Mucosa of gallbladder (tissue), 1 donor: ENCODE measurements at places on chromosomes 1 and 21.

DNA sequence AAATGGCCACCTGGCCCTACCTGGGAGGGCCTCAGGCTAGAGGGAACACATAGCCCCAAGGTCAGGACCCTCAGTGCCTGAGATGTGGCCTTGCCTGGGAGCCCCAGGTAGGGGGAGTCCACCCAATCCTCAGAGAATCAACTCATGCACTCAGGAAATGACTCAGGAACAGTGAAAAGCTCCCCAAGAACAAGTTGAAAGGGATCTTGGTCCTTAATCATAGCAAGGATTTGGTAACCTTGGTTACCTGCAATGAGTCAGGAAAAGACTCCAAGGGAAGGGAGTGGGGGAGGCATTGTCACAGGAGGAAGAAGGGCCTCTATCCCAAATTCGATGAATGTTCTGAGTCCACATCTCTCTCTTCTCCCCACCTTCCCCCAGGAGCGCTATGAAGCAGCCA, 17.0 kb downstream of the MAP7D1 start:
- no peak for DNase-seq

DNA sequence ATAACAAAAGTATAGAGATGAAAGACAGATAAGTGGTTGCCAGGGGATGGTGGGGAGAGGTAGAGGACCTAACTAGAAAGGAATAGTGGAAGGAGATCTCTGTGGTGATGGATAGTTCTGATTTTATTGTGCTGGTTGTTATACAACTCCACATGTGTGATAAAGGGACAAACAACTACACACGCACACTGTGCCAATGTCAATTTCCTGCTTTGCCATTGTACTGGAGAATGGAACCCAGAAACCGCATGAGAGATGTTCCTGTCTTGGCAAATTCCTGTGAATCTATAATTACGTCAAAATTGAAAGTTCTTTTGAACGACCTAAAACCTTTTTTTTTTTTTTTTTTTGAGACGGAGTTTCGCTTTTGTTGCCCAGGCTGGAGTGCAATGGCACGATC, 11.0 kb downstream of the TNFRSF9 start:
- DNase-seq = no peak

DNA sequence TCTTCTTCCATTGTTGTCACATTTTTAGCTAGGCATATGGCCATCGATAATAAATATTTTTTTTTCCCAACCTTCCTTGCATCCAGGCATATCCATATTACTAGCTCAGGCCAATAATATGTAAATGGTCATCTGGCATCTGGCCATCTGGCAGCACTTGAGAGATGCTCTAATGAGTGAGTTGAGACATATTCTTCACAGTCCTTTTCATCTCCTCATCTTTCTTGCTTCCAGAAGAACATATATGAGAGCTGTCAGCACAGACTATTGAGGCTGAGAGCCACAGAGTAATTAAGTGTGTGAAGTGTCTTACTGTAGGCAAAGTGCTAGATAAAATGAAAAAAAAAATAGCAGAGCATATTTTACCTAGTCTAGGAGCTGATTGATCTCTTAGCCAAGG, 628.4 kb upstream of the TMPRSS15 start:
- DNase-seq = no peak

DNA sequence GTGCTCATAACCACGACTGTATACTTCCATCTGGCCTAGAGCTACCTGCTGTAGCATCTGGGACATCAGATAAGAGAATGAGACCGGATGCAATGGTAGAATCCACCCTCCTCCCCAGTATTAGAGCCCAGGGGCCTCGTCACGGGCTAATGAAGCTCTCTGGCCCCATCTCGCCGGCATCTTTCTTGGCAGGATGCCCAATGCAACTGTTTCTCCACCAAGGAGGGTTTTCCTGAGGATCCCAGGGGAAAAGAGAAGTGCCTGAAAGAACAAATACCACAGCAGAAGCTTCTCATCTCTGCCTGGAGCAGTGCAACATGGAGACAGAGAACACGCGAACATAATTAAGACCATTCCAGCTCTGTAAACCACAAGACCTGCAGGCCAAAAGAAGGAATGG, 80.0 kb downstream of the VWA5B1 start:
- no peak for DNase-seq

DNA sequence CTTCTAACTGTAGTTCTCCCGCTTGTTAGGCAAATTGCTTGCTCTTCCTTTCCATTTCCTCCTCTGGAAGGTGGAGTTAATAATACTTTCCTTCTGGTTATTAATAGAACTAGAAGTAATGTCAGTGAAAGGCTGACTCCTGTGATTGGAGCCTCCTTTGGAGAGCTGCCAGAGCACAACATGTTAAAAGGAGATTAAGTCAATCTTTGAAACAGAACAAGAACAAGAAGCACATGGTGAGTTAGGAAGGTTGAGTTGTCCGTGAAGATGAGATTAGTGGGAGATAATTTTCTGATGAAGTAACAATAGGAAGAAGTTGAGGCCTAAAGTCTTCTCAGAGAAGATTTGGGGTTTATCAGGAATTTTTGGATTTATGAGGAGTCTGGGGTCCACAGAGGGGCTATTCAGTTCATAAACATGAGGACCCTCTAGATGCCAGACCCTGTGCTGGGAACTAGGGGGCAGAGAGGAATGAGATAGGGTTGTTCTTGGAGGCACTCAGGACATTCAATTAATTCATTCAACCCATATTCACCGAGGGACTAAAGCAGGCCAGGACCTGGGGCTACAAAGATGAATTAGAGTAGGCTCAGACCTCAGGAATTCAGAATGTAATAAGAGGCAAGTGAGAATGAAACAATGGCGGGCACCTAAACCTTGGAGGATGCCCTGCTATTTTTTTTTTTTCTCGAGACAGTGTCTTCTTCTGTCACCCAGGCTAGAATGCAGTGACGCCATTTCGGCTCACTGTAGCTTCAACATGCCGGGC, 40.7 kb upstream of the DHCR24 start:
- no peak for DNase-seq

DNA sequence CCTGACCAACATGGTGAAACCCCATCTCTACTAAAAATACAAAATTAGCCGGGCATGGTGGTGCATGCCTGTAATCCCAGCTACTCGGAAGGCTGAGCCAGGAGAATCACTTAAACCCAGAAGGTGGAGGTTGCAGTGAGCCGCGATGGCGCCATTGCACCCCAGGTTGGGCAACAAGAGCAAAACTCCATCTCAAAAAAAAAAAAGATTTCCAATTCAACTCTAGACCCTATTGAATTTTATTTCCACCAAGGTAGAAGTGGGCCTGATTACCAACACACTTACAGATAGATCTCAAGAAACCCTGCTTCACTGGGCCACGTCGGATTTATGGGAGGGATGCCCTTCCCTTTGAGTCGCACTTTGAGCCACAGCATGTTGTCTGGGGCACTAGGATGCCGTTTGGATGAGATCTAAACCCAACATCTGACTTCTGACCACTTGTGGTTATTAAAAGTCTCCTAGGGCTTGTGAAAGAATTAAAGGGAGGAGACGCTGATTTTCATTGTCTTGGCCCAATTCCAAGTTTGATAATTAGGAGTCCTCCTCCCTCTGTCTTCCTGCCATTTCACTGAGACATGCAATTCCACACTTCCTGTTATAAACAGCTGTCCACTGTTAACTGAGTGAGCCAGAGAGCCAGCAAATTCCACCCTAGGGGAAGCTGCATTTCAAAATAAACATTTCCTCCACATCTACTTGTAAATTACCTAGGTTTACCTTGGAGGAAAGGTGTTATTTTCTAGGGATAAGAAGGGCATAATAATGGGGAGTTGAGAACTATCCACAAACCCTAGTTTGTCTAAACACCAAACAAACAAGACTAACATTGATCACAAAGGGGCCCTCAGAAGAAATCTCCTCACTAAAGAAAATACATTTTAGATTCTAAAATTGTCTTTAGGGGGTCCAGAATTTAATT, 5.2 kb upstream of the RERE start:
- DNase-seq = no peak

DNA sequence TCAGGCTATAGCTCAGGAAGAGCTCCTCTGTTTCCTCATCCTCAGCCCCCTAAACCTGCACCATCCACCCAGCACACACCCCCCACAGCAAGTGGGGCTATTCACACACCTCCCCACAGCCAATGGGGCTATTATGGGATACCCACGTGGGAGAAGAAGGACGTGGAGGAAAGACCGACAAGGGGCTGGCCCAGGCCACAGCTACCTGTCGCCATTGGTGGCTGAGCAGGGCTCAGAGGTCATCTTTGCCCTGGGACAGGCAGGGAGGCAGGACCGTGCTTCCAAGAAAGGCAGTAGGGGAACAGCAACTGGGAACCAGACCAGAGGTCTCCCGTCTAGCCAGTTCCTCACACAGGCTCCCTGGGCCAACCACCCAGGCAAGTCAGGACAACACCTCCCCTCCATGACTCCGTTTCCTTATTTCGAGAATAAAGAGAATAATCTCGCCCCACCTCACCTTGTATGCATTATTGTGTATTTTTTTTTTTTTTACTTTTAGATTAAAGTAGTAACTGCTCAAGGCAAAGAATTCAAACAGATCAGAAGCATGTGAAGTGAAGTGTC, 92.3 kb upstream of the TARDBP start:
- DNase-seq = no peak

- DNase-seq = no peak
Observed at GRCh38 chr1:214476986-214477870, 74.2 kb downstream of the PTPN14 start.

- DNase-seq = no peak
Observed at GRCh38 chr1:21290546-21290944, 282 bp upstream of the ECE1 start.

DNA sequence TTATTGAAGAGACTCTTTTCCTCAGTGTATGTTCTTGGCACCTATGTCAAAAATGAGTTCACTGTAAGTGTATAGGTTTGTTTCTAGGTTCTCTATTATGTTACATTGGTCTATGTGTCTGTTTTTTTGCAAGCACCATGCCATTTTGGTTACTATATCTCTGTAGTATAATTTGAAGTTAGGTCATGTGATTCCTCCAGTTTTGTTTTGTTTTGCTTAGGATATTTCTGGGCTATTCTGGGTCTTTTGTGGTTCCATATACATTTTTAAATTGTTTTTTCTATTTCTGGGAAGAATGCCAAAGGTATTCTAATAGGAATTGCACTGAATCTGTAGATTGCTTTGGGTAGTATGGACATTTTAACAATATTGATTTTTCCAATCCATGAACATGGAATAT, 13.2 kb downstream of the TMED5 start:
- no peak for DNase-seq

DNA sequence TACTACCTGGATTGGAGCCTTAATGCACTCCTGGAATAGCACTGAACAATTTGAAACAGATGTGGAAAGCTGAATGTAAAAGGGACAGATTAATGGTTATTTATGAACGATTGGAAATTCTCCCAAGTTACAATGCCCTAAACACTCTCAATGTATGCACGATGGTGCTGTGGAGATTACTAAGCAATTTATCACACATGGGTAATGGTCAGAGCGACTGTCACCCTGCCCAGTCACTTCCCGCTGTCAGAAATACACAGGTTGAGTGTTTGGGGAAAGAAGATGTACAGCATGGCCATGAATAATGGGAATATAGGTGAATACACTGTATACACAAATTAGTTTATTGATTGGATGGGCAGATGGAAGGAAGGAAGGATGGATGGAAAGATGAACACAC, 342.4 kb downstream of the VAV3 start:
- no peak for DNase-seq

DNA sequence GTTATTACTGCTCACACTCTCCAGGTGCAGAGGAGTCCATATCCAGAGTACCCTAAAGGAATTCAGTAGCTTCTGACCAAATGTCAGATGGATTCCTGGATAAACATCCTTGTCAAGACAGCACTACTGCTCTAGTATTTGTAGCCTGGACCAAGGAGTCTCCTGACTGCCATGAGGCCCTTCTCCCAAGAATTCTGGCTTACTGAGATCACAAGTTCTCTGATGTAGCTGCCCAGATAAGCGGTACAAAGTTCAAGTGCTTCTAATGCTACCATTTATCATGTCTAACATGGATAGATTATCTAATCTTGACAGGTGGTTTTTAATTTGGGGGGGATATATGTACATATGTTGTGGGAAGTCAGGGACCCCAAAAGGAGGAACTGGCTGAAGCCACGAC, 196.6 kb upstream of the HMCN1 start:
- no peak for DNase-seq

DNA sequence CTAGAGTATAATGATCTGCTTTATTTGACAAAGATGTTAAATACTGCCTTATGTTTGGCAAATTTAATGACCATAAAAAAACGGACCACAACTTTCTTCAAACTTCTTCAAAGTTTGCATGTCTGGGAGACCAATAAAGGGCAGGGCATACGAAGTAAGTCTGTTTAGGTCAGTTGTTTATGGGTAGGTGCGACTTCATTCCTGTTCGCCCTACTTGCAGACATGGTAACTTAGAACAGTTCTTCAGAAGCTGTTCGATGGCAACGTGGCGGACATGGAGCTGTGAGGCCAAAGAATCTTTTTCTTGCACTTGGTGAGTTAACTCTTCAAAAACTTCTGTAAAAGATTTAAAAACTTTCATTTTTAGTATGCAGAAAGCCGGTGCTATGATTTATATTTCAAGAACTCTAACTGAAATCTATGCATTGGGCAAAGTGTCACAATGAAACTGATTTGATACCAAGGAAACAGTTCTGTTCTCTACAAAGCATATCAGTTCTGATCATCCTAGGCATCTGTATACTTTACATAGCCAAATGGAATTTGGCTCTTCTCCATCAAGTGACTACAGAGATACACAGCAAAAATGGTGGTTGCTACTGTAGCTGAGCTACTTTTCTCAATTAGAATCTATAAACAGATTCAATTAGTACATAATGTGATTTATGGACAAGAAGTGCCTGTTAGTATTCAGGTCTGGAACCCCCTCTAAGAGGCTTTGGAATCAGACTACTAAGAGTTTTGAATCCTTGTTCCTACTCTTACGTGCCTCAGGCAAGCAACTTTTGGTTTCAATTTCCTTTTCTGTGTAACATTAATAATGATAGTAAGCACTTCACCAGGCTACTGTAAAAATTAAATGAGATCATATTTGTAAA, 25.7 kb downstream of the C21orf91 start:
- no peak for DNase-seq
